ENCODE measurements at places on chromosomes 1 and 21.
A peak's percentile ranks its signal among the peaks of the same experiment; 100 is the strongest.

- DNase-seq: no peak
These were observed 97.0 kb downstream of the GIPC2 start for GRCh38 chr1:78142736-78143135.

GRCh38 chr1:109770331-109771095 is 6.8 kb upstream of the EPS8L3 start:
- DNase-seq: no peak

GRCh38 chr1:228898582-228898992 is 163.3 kb downstream of the RHOU start:
- DNase-seq: no peak

GRCh38 chr1:226104671-226105121 is 42.2 kb downstream of the H3-3A start:
- no peak for DNase-seq

- DNase-seq: no peak
These were observed 12.8 kb downstream of the RGL1 start for GRCh38 chr1:183817576-183818288.

DNA sequence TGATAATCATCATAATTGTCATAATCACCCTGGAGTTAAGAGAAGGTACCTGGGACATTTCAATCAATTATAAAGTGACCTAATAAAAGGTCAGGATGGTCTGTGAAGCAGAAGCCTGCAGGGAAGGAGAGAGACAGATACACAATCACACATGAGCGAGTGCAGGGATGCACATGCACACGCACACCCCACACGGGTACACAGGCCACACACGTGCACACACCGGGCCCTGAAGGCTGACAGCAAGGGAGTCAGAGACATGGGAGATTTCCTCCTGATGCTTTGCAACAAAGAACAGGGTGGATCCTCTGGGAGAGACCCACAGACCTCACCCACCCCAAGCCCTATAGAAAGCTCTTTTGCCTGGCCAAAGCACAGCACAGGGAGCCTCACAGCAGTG is 82.3 kb upstream of the ZC3H12A start:
- no peak for DNase-seq

DNA sequence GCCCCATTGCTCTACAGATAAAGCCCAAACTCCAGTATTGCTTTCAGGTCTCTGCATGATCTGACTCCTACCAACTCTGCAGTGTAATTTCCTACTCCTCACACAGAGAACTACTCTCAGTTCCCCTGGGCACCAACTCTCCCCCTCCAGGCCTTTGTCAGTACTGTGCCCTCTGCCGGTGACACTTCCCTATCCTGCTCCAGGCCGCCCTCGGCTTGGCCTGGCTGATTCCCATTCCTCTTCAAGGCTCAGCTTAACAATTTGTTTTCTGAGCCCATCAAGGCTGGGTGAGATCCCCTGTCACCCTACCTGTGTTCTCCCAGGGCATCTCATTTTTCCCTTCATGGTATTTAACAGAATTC is 2.6 kb downstream of the SLAMF8 start:
- DNase-seq: peak; percentile 13

GRCh38 chr1:231385416-231385748 is 36.7 kb downstream of the EGLN1 start:
- DNase-seq: no peak

GRCh38 chr1:2982615-2983318 is 38.5 kb upstream of the ACTRT2 start:
- no peak for DNase-seq

DNA sequence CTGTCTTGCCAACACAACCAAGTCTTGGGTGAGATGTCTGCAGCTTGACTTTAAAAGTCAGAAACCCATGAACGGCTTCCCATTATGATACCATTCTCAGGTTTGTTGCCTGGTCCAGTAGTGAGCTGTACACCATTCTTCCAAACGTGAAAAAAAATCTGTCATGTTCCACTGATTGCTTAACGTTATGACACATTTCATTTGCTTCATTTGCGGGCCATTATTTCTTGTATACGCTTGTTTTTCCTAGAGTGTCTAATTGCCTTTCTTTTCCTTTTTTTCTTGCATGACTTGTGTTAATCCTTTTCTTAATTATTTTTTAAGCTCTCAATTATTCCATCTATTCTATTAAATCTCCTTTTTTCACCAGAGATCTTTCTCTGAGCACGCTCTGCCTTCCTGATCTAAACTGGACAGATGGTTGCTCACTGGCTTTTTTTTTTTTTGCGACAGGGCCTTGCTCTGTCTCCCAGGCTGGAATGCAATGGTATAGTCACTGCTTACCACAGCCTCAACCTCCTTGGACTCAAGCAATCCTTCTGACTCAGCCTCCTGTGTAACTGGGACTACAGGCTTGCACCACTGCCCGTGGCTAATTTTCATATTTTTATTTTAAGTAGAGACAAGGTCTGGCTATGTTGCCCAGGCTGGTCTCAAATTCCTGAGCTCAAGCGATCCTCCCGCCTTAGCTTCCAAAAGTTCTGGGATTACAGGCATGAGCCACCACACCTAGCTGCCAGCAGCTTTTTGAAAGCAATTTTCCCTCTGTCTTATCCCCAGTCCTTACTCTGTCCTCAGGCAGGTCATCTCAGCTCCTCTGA is 31.7 kb upstream of the CAMTA1 start:
- DNase-seq: no peak

DNA sequence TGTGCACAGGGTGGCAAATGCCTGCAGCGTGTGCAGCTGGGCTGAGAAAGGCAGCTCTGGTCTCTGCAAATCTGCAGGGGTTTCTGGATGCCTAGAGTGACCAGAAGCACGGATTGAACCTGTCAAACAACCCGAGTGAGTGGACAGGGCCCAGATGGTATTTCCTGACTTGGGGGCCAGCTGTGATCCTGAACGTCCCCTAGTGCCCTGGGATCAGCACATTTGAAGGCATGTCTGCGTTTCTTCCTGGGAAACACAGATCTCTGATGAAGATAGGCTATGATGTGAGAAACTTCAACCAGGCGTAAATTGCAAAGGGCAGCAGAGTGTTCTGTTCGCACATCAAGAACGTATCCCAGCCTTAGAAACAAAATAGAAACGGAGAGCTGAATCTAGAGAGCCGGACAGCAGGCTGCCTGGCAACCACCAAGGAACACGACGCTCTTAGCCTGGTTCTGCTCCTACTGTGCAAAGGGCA is 163.1 kb downstream of the KCNJ6 start:
- no peak for DNase-seq

GRCh38 chr1:91555821-91556531 is 55.3 kb downstream of the CDC7 start:
- peak; percentile 53 for DNase-seq

- no peak for DNase-seq
These were observed 44.6 kb upstream of the SIM2 start for GRCh38 chr21:36654324-36654723.

- no peak for DNase-seq
These were observed 43.7 kb downstream of the SLC27A3 start for GRCh38 chr1:153818876-153819275.

DNA sequence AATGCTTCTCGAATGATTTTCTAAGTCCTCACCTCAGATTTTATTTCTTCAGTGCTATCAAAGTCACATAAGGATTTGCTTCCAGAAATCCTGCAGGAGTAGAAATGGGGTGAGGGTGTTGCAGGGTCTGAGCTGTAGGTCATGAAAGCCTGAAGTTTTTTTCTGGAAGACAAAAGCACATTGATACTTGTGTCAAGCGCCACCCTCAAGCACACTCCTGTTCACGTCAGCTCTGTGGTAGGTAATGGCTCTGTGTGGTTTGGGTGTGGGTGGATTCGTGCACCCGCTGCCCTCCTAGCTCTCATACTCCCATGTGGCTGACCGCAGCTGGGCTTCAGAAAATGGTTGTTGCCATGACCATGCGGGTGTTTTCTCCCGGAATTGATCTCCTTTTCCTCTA is 39.9 kb downstream of the AKNAD1 start:
- no peak for DNase-seq

DNA sequence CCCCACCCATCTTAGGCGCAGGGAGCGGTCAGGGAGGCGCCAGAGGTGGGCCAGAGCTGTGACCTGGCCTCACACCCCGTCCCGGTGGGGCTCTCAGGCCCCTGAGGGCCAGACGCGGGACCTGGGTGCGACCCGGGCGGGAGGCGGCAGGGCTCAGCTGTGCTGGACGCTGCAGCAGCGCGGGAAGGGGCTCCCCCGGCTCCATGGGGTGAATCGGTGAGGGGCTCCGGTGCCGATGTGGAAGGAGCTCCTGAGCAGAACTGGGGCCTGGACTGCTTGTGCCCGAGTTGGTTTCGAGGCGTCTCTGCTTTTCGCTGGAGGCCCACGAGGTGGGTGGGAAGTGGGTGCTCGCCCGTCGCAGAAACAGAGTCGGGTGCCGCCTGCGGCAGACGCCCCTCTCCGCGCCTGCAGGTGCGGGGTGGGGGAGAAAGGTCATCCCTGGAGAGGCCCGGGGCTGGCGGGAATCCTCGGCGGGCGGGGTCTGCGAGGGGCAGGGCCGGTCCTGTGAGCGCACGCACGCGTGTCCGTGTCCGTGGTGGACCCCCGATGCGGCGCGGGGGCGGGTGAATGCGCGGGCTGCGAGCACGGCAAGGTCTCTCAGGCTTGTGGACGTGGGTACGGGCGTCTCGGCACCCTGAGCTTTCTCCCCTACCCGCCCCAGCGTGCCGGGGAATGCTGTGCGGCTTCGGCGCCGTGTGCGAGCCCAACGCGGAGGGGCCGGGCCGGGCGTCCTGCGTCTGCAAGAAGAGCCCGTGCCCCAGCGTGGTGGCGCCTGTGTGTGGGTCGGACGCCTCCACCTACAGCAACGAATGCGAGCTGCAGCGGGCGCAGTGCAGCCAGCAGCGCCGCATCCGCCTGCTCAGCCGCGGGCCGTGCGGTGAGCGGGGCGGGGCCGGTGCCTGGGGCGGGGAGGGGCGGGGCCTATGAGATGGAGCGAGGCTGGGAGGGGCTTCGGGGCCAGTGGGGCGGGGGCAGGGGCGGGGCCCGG is 20.4 kb downstream of the AGRN start:
- peak; percentile 70 for DNase-seq

DNA sequence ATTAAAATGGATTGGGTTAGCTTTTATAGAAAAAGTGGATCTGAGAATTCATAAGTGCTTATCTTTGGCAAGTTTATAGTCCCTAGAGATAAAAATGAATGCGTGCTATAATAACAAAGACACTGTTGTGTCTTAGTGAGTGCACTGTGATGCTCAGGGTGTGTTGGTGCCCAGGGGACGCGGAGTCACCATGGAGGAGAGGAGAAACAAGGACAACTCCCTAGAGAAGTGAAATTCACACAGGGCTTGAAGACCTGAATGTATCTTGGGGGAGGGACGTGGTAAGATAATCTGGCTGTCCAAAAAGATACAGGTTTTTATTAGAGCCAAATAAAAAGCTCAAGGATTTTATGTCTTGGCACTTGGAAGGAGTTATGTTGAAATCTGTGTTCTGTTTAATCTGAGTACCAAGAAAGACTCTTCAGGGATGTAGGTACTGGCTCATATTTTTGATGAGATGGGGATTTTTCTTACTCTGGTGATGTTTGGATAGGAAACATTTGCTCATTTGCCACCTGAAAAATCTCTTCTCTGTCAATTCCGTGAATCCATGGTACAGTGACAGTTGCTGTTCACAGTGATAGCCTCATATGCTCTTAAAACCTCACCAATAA is 9.6 kb downstream of the SMYD2 start:
- no peak for DNase-seq

DNA sequence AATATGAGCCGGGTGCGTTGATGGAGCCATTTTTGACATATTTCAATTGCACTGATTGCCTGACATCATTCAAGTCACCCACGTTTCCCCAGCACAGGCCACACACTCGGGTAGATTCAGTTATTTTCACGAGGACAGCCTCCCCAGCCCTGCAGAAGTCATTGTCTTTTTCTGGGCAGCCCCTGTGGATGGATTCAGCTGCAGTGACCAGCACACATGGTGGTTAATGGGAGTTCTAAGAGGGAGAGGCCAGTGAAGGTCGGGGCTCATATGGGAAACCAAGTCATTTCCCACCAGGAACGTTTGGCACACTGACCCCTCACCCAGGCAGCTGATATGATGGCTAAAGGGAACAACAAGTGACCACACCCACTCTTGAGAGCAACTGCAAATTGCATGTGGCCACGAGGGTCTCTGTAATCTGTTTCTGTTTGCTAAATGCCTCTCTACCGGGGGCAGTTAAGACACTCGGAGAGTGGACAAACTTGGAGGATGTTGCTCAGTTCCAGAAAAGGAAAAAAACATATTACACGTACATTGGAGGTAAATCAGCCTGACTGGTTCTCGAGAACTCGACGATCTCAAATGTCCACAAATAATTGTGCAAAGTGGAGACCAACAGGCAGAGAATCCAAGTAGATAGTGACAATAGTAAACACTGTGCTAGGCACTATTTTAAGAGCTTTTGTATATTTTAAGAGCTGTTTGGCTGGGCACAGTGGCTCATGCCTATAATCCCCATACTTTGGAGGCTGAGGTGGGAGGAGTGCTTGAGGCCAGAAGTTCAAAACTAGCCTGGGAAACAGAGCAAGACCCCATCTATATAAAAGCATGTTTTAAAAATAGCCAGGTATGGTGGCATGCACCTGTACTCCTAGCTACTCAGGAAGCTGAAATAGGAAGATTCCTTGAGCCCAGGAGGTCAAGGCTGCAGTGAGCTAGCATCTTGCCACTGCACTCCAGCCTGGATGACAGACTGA is 167.2 kb upstream of the IRF2BP2 start:
- DNase-seq: no peak

GRCh38 chr1:160127865-160128523 is 12.4 kb downstream of the ATP1A2 start:
- no peak for DNase-seq

- no peak for DNase-seq
These were observed 30.0 kb downstream of the RABIF start for GRCh38 chr1:202858789-202859414.

DNA sequence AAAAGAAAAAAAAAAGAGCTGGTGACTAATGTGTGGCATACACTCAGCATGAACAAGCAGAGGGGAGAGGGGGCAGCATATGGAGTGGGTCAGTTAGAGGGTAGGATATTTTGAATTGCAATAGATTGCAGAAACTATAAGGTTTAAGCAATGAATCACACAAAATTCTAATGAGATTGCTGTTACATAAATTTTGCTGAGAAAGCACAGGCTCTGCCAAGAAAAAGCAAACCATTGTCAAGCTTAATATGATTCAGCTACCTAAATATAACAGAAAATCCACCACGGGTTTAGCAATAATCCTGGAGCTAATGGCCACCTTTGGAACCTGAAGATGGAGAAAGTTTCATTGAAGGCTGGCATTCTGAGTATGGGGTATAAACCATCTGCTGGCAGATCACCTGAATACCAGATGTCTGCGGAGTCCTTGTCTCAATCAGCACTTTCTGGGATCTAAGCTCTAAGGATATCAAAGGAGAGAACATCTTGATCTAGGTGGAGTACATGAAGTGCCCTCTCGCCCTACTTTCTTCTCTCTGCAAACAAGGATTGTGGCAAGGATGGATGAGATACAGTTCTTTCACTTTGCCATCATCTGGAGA is 30.3 kb upstream of the ANGPTL7 start:
- DNase-seq: no peak

GRCh38 chr1:48341221-48341620 is 118.7 kb downstream of the SLC5A9 start:
- DNase-seq: no peak

GRCh38 chr1:37310064-37310463 is 164.3 kb upstream of the ZC3H12A start:
- no peak for DNase-seq
